ENCODE measurements at places on chromosomes 11 and 22.

GRCh38 chr11:78112582-78113275 lies 26.7 kb downstream of the ALG8 start:
- no peak for DNase-seq

- DNase-seq: no peak
These were observed 83.2 kb downstream of the TRIM29 start for GRCh38 chr11:120054753-120055045.

DNA sequence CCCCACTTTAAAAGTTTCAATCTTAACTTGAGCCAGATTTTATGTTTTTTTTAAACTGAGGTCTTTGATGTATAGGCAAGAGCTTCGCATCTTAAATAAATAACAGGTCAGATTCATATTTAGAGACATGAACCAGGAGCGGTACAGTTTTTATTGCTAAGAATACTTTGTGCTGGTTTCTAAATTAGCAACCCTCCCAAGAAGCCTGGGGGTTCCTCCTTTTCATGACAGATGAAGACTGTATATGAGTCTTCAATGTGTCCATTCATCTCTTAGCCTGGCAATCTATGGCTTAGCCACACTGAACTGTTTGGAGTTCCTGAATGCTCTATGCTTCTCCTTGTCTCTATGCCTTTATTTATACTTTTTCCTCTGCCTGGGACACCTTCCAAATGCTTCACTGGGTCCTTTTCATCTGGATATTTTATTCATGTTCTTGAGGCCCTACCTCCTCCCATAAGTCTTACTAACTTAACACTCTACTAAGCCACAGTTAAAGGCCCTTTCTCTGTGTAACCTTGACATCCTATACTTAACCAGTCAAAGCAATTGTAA lies 338.6 kb downstream of the INSC start:
- no peak for DNase-seq

GRCh38 chr11:65794570-65795510 lies 8.0 kb downstream of the OVOL1 start:
- no peak for DNase-seq

GRCh38 chr11:105334025-105334714 lies 194.6 kb upstream of the CARD18 start:
- DNase-seq: no peak

All from AG20443 (cell line).